ENCODE measurements at places on chromosomes 1 and 21. TPM values are rescaled to one million over a fixed set of nuclear protein-coding genes. Genes with fewer than 3 reads are reported as not detected.

DNA sequence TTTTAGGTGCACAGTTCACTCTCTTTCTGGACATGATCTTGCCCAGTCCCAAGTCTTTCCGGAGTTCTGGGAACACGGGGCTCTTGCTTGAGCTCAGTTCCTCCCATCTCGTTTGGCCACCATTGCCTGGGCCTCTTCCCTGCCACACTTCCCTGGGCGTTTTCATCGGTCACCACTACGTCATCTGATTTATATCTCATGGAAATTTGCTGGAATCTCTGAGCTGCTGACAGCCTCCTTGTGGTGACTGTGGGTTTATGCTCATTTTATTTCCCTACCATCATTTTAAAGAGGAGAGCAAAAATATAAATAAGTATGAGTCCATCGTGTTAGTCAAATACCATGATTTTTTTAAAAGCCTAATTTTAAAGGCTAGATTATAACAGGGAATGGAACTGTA lies 449.1 kb upstream of the KAZN start:
- no peak for DNase-seq

Gene SH2D2A
- total RNA-seq, result 1.0 TPM

Gene TNFRSF4
- 2.3 TPM for total RNA-seq

Gene RPE65
- total RNA-seq, result not detected

GRCh38 chr1:240027059-240027462 lies 64.6 kb upstream of the FMN2 start:
- DNase-seq, result no peak

GRCh38 chr1:42282867-42283583 lies 52.0 kb downstream of the FOXJ3 start:
- DNase-seq, result no peak

Gene TINAGL1
- total RNA-seq, result 274 TPM

- no peak for DNase-seq
Observed at GRCh38 chr21:40540216-40540615, 306.7 kb downstream of the DSCAM start.

Gene MSH4
- 0.40 TPM for total RNA-seq

DNA sequence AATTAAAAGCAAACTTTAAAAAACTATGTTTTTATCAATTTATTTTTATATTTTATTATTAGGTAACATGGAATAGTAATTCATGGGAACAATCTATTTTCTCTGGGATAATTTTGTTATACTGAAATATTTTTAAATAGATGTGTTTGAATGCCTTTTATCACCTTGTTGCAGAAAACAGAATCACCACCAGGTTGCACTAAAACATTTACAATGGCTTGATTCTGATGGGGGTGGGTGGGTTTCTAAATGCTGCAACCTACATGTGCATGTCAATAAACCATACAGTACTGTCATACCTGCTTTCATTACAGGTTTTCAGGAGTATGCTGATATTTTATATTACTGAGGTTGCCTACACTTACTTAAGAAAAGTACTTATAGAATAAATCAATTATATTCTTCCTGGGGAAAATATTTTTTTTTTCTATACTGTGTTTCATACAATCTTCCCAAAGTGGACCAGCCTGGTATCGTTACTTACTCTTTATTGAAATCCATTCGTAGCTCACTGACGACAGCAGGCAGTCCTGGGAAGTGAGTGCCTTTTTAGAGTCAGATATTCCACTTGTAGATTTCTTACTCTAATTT lies 132.8 kb downstream of the PTPRC start:
- no peak for DNase-seq

- DNase-seq, result no peak
Observed at GRCh38 chr1:188432427-188432826, 1603.7 kb downstream of the PLA2G4A start.

- DNase-seq, result no peak
Observed at GRCh38 chr1:245277276-245277675, 122.5 kb downstream of the KIF26B start.

DNA sequence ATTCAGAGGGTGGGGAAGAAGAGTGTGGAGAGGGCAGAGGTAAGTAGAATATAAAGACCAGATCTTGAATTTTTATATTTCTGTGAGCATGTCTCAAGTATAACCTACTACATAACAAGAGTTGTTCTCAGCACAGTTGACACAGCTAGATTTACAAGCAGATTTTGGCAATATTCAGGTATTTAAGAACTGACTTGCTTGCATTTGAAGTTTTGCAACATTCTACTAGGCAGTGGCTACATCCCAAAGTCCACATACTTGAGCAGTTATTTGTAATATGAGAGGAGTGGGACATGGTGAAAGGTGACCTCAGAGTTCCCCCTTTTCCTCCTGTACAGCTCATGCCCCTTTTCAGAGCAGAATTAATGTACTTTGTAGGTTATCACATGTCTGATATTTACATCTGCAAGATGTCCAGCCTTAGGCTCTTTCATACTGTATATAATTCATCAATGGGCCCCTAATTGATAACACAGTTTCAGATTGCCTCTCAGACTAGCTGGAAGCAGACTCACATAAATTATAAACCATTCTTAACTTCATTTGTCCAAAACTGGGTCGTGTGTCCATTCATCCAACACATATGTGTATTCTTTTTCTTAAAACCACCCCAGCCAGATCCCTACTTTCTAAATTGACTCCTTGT lies 136.7 kb upstream of the RAVER2 start:
- no peak for DNase-seq

Gene TMPRSS3
- not detected for total RNA-seq

- DNase-seq, result no peak
Observed at GRCh38 chr1:239547987-239548386, 161.6 kb downstream of the CHRM3 start.

- DNase-seq, result peak; percentile 54
Observed at GRCh38 chr1:11478571-11479374, at the start of gene DISP3. Gene DISP3, plus strand, starts transcription at chr1:11479155. Its CDS starts 21,838 bp downstream, at chr1:11500993.

- DNase-seq, result no peak
Observed at GRCh38 chr21:16908077-16908476, 604.8 kb upstream of the CXADR start.

DNA sequence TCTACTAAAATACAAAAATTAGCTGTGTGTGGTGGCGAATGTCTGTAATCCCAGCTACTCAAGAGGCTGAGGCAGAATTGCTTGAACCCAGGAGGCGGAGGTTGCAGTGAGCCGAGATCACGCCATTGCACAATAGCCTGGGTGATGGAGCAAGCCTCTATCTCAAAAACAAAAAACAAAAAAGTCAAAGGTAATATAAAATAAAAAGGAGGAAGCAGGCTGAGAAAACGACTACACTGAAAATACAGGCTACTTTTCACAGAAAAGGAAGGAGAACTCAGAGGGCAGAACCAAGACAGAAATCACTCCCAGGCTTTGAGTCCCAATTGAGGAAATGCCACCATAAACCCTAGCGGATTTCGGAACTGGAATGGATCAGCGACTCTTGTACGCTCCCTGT lies 5.9 kb upstream of the A3GALT2 start:
- DNase-seq, result no peak

Gene RAB42
- total RNA-seq, result 1.5 TPM

DNA sequence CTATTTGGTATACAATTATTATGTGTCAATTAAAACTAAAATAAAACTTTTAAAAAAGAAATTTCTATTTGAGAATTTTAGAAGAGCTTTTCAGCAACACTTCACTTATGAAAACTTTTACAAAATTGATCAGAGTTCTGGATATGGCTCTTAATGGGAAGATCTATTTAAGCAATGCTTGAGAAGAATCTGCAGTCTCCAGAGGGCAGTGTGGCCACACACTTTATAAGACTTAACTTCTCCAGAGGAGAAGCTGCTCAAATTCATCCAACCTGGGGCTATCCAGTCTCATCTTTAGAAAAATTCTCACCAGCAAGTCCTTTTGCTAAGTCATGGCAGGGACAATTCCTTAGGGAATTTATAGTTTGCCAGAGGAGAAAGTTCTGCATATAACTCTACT lies 25.2 kb upstream of the AGO1 start:
- DNase-seq, result no peak

Gene SRGAP2C
- total RNA-seq, result 11.4 TPM

Gene SYT11
- 6.6 TPM for total RNA-seq

DNA sequence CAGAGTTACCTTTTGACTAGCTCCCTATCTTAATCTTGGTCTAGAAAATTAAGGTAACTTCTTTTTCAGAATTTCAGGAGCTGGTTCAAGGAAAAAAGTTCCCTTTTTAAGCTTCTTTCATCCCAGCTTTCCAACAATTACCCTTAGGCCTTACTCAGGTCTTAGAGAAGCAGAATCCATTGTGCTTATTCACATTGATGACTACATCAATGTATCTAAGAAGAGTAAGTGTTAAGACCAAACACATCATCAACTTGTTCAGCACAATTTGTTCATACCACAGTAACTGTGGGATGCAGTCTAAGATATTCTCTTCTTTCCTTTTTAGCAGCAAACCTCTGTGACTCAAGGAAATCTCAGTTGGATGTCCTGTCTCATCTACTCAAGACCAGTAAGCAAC lies 4.1 kb downstream of the MRPL9 start:
- no peak for DNase-seq

DNA sequence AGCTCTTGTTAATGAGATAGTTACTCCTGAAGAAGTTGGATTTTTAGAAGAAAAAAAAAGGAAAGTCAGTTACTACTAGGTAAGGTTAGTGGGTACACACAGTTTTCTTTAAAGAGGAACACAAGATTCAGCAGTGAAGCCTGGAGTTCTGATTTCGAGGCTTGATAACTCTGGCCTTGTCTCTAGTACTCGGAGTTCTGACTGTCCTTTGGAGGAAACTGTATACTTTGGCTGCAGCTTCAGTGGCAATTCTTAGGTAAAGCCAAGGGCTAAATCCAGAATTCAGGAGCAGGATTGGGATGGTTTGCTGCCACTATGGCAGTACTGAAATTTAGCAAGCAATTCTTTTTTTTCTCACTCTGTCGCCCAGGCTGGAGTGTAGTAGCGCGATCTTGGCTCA lies 9.2 kb downstream of the ACADM start:
- DNase-seq, result no peak

GRCh38 chr1:229286099-229286766 lies 15.3 kb downstream of the RAB4A start:
- DNase-seq, result no peak

GRCh38 chr1:209853676-209854075 lies 25.9 kb downstream of the UTP25 start:
- DNase-seq, result no peak

Gene LRRC42
- 13.2 TPM for total RNA-seq

- DNase-seq, result no peak
Observed at GRCh38 chr21:41768437-41769042, 1.7 kb upstream of the RIPK4 start.

Gene BARHL2
- total RNA-seq, result not detected

Gene BMP8B
- total RNA-seq, result 0.40 TPM

- peak; percentile 51 for DNase-seq
Observed at GRCh38 chr1:21520899-21521716, 11.9 kb downstream of the ALPL start.

Gene C8A
- total RNA-seq, result not detected

- DNase-seq, result peak; percentile 82
Observed at GRCh38 chr1:11929849-11930248, 3.6 kb upstream of the KIAA2013 start.

Gene OR2M7
- total RNA-seq, result not detected

- no peak for DNase-seq
Observed at GRCh38 chr1:206112600-206113301, 4.4 kb downstream of the AVPR1B start.
